ENCODE measurements at places on chromosomes 3 and 15.

- no peak for DNase-seq
Measured at GRCh38 chr15:89857673-89858072, 36.1 kb downstream of the AP3S2 start.

DNA sequence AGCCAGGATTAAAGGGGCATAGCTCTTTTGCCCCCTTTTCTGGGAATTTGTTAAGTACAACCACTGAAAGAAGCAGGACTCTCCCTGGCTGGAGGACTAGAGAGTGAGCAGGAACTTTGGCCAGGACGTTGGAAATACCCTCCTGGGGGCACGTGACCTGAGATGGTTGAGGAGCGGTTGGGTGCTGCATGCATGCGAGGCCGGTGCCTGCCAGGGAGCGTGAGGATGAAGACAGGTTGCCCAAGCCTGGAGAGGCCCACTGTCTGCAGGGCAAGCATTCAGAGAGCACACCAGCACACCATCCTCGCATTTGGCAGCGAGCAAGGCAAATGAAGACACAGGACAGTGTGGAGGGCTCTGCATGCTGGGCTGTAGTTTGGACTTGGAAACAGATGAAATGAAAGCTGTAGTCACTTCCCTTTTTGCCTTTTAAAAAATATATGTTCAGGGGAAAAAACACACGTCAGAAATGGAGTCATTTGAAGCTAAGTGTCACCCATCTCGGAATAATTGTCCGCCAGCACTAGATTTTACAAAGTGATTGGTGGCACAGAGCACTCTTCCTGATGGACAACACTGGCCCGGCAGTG is 217.6 kb downstream of the SLCO3A1 start:
- DNase-seq: no peak

- DNase-seq: peak; percentile 80
Measured at GRCh38 chr15:62782071-62782841, 260.3 kb upstream of the TPM1 start.

DNA sequence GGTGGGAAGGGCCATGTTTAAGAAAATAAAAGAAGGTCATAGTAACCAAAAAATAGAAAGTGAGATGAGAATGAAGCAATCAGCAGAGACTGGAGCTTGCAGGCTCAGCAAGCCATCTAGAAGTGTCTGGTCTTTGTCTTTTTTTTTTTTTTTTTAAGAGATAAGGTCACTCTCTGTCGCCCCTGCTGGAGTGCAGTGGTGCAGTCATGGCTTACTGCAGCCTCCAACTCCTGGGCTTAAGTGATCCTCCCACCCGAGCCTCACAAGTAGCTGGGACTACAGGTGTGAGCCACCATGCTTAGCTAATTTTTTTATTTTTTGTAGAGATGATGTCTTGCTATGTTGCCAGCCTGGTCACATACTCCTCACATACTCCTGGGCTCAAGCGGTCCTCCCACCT is 36.2 kb downstream of the GXYLT2 start:
- DNase-seq: peak; percentile 22

DNA sequence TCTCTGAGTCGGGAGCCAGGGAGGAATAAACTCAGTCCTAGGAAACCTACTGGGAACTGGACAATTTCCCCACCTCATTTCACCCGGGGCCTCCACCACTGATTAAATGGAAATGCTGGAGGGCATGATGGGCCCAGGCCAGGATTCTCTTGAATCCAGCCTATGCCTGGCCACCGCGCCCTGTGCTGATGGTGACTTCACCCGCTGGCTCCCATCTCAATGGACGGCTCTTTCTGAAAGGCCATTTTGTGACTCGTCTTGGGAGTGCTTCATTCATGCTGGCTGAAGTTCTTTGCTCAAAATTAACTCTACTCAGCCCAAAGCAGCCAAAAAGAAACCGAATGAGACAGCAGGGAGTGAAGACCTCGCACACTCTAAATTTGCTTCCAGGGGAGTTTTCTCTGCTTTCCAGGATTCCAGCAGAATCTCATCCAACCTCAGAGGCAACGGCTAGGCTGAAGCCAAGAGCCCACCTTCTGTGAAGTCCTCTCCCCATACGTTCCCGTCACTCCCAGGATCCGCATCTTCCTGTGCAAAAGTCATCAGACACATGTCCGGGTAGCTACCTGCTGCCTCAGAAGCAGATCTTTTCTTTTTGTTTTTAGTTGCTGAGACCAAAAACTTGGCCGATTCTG is 266.0 kb upstream of the ICE2 start:
- DNase-seq: no peak

- DNase-seq: no peak
Measured at GRCh38 chr15:27690290-27690689, 408.8 kb downstream of the OCA2 start.

DNA sequence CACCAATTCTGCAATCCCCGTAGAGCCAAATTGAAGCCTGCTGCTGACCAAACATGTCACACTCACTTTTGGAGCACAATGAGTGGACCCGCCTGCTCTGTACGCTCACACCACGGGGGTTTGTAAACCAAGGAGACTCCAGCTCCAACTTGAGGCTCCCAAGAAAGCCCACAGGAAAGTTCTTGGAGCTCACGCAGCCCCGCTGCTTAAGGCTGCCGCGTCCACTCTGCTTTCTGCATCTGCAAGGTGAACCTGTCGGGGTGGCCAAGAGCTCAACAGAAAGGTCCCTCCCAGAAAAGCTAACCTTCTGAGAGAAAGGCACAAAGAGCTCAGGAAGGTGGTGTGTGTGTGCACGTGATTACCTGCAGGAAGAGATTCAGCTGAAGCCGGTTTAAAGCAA is 94.9 kb downstream of the PCSK6 start:
- no peak for DNase-seq

DNA sequence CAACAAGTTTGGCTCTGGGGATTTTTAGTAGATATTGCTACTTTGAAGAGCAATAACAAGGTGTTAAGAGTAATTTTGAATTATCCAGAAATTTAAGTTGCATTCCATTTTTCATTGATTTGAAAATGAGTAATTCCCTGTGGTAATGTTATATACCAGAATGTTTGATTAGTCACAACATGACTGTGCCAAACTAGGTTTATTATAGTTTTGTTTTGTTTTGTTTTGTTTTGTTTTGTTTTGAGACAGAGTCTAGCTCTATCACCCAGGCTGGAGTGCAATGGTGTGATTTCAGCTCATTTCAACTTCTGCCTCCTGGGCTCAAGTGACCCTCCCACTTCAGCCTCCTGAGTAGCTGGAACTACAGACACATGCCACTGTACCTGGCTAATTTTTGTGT is 40.7 kb downstream of the CNOT10 start:
- DNase-seq: no peak

DNA sequence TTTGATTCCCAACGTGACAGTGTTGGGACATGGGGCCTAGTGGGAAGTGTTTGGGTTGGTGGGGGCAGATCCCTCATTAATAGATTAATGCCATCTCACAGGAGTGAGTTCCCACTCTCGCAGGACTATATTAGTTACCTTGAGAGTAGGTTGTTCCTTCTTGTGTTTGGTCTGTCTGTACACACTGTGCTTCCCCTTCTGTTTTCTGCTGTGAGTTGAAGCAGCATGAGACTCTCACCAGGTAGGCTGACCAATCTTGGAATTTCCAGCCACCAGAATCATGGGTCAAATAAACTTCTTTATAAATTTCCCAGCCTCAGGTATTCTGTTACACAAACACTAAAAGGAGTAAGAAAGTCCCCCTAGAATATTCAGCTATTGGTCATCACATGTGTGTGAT is 145.4 kb downstream of the ERC2 start:
- DNase-seq: no peak

DNA sequence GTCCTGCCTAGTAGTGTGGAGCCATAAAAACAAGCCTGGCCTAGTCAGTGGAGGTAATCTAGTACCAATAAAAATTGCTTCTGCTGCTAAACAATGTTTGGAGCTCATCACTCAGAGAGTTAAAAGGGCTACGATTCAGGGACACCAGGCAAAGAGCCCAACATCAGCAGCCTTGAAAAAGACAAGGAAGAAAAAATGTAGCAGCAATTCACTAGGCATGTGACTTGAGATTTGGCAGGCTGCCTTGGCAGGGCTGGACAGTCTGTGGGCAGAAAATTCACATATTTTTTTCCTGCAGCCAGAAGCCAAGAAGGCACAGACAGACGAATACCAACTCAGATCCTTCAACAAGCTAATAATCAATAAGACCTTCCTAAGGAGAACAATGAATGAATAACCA is 47.2 kb downstream of the IGSF11 start:
- no peak for DNase-seq

GRCh38 chr3:42830437-42831320 is 21.4 kb downstream of the ACKR2 start:
- peak; percentile 86 for DNase-seq

GRCh38 chr3:65128346-65128745 is 440.5 kb upstream of the ADAMTS9 start:
- no peak for DNase-seq

DNA sequence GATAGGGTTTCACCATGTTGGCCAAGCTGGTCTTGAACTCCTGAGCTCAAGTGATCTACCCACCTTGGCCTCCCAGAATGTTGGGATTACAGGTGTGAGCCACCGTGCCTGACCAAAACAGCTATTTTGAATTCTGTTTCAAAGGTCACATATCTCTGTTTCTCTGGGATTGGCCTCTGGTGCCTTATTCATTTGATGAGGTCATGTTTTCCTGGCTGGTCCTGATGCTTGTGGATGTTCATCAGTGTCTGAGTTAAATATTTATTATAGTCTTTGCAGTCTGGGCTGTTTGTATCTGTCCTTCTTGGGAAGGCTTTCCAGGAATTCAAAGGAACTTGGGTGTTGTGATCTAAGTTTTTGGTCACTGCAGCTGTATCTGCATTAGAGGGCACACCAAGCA is 5.1 kb downstream of the PATL2 start:
- no peak for DNase-seq

DNA sequence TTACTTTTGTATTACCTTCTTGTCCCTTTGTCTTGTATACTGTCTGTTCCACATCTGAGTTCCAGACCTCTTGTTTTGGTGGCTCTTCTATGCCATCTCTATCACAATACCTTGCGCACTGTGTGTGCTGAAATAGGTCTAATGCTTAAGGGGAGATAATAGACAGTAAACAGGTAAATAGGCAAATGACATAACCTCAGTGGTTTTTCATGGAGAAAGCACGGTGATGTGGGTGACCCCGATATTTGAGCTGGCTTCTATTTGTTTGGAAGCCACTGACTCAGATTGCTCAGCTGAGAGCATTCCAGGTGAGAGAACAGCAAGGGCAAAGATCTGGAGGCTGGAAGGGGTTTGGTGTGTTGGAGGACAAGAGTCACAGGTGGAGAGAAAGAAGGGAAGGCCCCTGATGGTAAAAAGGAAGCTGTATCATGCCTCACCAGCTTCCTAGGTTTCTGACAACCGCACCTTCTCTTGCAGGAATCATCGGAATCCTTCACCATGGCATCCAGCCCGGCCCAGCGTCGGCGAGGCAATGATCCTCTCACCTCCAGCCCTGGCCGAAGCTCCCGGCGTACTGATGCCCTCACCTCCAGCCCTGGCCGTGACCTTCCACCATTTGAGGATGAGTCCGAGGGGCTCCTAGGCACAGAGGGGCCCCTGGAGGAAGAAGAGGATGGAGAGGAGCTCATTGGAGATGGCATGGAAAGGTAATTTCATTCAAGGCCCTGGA is 795 bp downstream of the MCM2 start:
- DNase-seq: no peak

DNA sequence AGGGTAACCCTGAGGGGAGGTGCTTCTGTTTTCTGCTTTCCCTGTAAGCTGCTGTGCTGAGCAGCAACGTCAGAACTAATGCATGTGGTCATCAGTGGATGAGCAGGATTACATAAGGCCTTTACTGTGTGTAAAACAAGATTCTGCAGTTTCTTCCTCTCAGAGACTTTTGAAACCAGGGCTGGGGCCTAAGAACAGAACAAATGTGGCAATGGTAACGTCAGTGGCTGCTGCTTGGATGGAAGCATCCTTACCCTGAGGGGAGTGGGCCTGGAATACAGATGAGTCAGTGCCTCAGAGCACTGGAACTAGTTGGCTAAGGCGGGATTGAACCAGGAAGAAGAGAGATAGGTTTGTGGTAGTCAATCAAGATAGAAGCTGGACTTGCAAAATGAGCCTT is 180.2 kb upstream of the KCNH8 start:
- peak; percentile 12 for DNase-seq

- no peak for DNase-seq
Measured at GRCh38 chr15:67946701-67947100, 106.9 kb upstream of the RNU6-1 start.

DNA sequence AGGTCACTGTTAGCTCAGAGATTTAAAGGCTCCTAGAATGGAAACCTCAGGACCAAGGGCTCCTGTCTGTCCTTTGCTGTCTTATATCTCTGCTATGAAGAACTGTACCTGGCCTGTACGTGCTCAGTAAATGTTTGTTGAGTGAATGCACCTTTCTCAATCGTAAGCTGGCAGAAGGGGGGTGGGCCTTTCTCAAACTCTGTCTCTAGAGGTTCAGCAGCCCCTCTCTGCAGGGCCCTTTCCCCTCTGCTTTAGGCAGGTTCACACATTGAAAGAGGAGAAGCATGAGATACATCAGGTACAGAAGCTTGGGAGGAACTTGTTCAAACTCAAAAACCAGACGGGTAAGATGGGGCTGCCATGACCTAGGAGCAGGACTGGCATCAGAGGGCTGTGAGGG is 155.6 kb downstream of the GOLGA6L4 start:
- no peak for DNase-seq

- no peak for DNase-seq
Measured at GRCh38 chr3:43606284-43606683, 15.5 kb downstream of the ANO10 start.

DNA sequence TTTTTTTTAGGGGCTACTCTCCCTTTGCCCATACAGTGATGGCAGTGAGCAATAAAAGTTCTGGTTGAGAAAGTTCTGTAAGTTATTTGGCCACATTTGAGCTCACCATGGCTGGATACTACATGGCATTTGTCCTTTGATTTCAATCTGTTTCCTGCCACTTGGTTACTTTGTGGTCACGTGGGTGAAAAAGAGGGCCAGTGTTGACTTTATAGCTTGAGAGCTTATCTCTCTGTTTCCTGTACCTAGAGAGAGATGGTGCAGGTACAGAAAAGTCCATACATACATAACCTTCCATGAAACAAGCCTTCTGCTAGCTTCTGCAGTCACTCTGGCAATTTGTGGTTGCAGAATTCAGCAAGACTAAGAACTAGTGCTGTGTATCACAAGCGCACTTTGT is 23.4 kb upstream of the MECOM start:
- DNase-seq: no peak

- DNase-seq: no peak
Measured at GRCh38 chr15:70533931-70534742, 229.2 kb downstream of the UACA start.

DNA sequence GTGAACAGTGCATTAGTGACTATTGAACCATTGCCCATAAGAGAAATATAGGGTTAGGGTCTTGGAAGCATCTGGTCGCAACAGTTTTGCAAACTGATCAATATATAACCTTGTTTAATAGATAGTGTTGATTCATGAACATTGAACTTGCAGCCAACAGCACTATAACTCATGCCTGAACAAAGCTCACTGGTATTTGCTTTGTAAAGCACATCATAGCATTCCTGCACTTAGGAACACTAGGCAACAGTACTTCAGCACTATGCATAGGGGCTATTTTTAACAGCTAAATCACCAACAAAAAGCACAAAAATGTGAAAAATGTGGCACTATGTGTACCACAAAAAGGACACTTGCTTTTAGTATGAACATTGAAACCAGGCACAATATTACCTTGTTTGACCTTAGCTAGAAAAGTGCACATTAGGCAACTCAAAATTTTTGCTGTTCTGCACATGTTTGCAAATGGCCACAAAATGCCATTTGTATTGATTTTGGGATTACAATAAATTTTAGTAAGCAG is 68.0 kb downstream of the OXNAD1 start:
- DNase-seq: no peak
